ENCODE measurements at places on chromosomes 13 and 19. TPM values are rescaled to one million over a fixed set of nuclear protein-coding genes. Genes with fewer than 3 reads are reported as not detected.

The ELSPBP1 gene
- total RNA-seq: not detected

The ZNF471 gene
- total RNA-seq: 2.6 TPM

- H3K4me3 ChIP-seq: no peak overlapping the region
- DNase-seq: no peak
- no peaks in the 10 kb centered on the region for H3K36me3 ChIP-seq
- peaks cover 14% of the 10 kb centered on the region for H3K4me1 ChIP-seq
- H3K27ac ChIP-seq: no peak overlapping the region
These were observed 11.7 kb downstream of the KCTD12 start for GRCh38 chr13:76874479-76874878.

- no peak for DNase-seq
- H3K36me3 ChIP-seq: no peaks in the 10 kb centered on the region
- H3K27me3 ChIP-seq: no peaks in the 10 kb centered on the region
- H3K4me3 ChIP-seq: no peak overlapping the region
- H3K27ac ChIP-seq: no peak overlapping the region
These were observed 73.8 kb downstream of the CCDC70 start for GRCh38 chr13:51935326-51936171.

DNA sequence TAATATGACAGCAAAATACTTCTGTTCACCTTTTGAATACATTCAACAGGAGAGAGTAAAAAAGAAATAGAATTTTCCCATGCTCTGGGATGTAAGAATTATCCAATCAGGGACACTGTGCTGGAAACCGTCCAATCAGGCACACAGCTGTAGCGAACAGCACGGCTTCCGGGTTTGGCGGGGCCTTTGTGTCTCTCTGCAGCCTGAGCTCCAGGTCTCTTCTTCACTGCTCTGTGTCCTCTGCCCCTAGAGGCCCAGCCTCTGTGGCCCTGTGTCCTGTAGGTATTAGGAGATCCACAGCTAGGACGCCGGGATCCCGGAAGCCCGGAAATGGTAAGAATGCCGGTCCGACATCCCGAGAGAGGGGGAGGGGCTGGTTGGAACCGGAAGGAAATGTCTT lies 92.7 kb downstream of the ZNF737 start:
- H3K4me3 ChIP-seq: no peak overlapping the region
- H3K4me1 ChIP-seq: peaks cover 5% of the 10 kb centered on the region
- no peak overlapping the region for H3K27ac ChIP-seq
- no peaks in the 10 kb centered on the region for H3K27me3 ChIP-seq

The MADCAM1 gene
- not detected for total RNA-seq

DNA sequence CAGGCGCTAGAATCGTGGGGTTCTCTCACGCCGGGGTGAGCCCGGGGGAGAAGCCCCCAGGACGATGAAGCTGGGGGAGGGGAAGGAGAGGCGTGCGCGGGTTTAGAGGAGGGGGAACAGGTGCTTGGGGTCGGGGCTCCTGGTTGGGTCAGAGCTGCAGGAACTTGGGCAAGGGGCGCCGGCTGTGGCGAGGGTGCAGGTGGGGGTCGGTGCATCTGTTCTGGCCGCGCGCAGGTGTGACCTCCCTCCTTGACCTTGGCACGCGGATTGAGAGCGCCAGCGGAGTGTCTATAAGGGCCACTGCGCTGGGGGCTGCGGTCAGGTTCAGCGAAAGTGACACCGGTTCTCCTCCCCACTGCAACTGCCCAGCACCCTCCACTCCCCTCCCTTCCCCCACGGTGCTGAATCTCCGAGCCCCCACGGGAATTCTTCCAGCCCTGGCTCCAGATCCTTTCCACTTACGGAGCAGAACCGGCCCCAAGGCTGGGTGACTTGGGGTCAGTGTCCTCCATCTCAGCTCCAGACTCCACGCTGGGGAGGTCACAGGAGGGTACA lies 618 bp downstream of the TMEM38A start:
- H3K4me3 ChIP-seq: peak overlapping the region; percentile 90
- peak overlapping the region; percentile 38 for H3K27ac ChIP-seq
- DNase-seq: peak; percentile 80
- peaks cover 31% of the 10 kb centered on the region for H3K4me1 ChIP-seq
- H3K36me3 ChIP-seq: no peaks in the 10 kb centered on the region

DNA sequence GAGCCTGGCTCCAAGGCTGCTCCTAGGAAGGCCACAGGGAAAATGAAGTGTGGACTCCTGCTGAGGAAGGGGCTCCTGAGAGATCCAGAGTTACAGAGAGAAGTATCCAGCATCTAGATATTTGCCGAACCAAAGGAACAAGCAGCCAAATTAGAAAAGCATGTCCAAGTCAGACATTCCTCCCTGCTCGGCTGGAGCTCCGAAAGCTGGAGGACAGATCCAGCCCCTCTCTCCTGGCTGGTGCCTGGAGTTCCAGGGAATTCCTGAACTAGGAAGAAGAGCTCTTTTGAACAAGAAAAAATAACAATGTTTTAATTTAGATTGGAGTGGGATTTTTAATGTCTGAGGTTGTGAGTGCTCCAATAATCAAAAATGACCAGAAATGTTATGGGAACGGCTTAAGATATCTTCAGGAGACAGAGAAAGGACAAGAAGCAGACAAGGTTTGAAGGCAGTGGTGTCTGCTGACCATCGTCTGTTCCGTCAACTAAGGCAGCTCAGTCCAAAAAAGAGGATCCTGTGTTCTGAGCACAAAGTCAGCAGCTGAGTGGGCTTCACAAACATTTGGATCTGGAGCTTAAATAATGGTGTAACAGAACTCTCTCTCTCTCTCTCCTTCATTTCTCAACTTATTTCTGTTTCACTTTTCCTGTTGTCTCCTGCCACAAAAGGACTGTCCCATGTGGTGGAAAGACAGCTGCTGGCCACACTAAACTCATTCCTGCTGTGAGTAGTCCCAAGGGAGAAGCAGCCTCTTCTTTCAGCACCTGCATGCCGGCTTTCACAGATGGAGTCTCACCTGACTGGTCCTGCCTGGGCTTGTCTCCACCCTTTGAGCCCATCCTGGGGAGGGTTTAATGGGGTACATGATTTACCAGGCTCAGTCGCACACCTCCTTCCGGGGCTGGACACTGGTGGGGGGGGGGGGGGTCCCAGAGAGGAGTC lies 31.5 kb upstream of the IRS2 start:
- no peaks in the 10 kb centered on the region for H3K27me3 ChIP-seq
- DNase-seq: no peak
- H3K4me1 ChIP-seq: no peaks in the 10 kb centered on the region
- H3K27ac ChIP-seq: no peak overlapping the region

GRCh38 chr19:49780861-49781260 lies 14.1 kb downstream of the AP2A1 start:
- no peak for DNase-seq
- peaks cover 12% of the 10 kb centered on the region for H3K36me3 ChIP-seq
- no peaks in the 10 kb centered on the region for H3K27me3 ChIP-seq
- no peaks in the 10 kb centered on the region for H3K4me1 ChIP-seq
- H3K4me3 ChIP-seq: no peak overlapping the region

DNA sequence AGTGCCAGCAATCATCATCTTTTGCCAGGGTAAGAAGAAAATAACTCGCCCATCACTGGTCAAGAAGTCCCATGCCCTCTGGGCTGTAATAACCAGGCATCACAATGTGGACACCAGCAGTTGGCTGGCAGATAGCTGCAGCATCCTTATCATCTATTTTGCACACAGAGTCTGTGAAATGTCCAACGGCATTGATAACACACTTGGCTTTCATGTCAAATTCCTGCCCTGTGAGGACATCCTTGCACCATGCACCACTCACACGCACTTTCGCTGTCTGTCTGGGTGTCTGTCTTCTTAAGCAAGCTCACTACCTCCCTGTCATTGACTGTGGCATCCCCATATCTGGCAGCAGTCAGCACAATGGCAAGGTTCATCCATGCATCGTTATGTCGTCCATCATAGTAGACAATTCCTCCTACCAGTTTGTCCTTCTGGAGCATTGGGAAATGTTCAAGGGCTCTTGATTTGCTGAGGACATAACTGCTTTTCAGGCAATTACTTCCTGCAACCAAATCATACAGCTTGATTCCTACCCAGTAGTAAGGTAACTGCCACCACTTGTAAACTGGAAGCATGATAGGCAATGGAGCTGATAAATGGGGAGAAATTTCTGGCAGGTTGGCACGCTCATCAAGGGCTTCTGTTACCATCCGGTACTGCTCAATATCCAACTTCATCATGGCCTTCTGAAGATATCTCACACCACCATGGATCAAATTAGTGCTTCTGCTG lies 6.8 kb upstream of the ZSCAN5A start:
- H3K4me1 ChIP-seq: no peaks in the 10 kb centered on the region
- DNase-seq: no peak
- peak overlapping the region; percentile 7 for H3K27ac ChIP-seq

- H3K4me3 ChIP-seq: no peak overlapping the region
- H3K27me3 ChIP-seq: no peaks in the 10 kb centered on the region
- H3K27ac ChIP-seq: no peak overlapping the region
- no peaks in the 10 kb centered on the region for H3K4me1 ChIP-seq
- DNase-seq: no peak
These were observed 1599.2 kb downstream of the EFNB2 start for GRCh38 chr13:104936304-104936703.

DNA sequence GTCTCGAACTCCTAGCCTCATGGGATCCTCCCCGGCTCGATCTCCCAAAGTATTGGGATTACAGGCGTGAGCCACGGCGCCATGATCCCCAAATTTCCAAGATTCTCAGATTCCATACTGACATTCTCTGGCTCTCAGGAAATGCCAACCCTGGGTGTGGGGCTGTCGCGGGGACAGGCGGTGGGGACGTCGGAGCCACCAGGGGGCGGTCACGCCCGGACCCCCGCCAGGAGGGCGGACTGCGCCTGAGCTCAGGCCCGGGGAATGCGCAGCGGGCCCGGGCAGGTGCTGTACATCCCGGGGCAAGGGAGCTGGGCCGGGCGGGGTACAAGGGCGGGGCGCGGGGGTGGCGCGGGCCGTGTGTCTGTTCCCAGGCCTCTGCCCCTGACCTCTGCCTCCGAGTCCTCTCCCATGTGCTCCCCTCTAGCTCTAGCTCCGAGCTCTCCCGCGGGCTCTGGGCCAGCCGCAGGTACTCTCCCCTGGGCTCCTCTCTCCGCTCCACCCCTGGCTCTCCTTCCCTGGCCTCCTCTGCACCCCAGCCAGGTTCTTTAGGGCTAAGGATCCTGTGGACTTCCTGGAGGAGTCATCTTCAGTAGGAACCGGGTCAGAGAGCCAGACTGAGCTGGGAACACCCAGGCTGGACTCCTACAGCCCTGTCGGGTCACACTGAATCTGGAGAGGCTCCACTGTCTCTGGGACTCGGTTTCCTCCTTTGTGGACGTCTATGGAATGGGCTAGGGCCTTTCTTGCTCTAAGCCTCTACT lies 2.4 kb downstream of the PPP1R13L start:
- peaks cover 4% of the 10 kb centered on the region for H3K27me3 ChIP-seq
- H3K27ac ChIP-seq: peak overlapping the region; percentile 92

The ZNF728 gene
- not detected for total RNA-seq

- no peak overlapping the region for H3K27ac ChIP-seq
- no peaks in the 10 kb centered on the region for H3K36me3 ChIP-seq
- peaks cover 7% of the 10 kb centered on the region for H3K4me1 ChIP-seq
- no peak overlapping the region for H3K4me3 ChIP-seq
These were observed 3.7 kb upstream of the TMEM272 start for GRCh38 chr13:51848674-51849073.

The FGF21 gene
- not detected for total RNA-seq

DNA sequence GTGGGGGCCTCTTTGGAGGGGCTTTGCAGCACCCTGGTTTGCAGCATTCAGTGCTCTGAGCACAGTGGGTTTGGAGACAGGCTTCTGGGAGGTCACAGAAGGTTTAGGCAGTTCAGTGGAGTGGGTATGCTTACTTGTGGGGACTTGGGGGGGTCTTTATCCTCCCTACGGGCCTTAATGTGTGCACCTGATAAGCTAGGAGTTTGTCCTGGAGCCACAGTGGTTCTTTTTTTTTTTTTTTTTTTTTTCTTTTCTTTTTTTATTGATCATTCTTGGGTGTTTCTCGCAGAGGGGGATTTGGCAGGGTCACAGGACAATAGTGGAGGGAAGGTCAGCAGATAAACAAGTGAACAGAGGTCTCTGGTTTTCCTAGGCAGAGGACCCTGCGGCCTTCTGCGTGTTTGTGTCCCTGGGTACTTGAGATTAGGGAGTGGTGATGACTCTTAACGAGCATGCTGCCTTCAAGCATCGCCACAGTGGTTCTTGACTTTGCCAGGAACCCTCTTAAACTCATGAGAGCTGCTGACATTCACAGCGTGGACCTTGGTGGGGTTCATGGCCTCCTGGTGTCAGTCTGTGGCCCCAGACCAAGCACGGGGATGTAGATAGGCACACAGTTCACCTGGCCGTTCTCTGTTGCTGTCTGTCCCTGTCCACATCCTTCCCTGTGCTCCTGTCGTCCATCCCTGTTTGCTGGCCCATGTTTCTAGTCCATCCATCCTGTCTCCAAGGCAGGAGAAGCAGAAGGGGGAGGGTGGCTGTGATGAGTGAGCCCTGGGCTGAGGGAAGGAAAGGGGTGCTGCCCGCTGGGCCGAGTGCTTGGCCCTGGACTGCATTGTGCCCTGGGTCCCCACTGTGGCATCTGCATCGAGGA lies 2.7 kb downstream of the EGLN2 start:
- peaks cover 77% of the 10 kb centered on the region for H3K4me1 ChIP-seq
- DNase-seq: peak; percentile 44
- H3K27ac ChIP-seq: peak overlapping the region; percentile 93
- H3K27me3 ChIP-seq: no peaks in the 10 kb centered on the region
- H3K36me3 ChIP-seq: peaks cover 49% of the 10 kb centered on the region

DNA sequence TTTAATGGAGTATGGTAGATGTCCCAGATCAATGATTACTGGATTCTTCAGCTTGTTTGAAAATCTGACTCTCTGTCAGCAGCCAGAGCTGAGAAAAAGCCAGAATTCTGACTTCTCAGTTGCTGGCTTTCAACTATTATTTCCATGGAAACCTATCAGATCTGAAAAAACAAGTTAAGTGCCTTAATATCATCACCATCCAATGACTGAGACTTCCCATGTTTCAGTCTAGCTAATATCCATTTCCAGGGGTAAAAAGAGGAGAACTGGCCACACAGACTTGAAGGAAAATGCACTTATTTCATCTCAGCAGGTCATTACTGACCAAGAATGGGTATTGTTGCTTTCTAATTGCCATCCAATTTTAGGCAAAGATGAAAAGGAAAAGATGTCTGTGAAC lies 75.2 kb downstream of the TNFSF11 start:
- H3K4me1 ChIP-seq: no peaks in the 10 kb centered on the region
- no peak overlapping the region for H3K4me3 ChIP-seq
- H3K36me3 ChIP-seq: no peaks in the 10 kb centered on the region
- DNase-seq: no peak
- H3K27ac ChIP-seq: no peak overlapping the region
